ENCODE measurements at places on chromosomes 2 and 18.

DNA sequence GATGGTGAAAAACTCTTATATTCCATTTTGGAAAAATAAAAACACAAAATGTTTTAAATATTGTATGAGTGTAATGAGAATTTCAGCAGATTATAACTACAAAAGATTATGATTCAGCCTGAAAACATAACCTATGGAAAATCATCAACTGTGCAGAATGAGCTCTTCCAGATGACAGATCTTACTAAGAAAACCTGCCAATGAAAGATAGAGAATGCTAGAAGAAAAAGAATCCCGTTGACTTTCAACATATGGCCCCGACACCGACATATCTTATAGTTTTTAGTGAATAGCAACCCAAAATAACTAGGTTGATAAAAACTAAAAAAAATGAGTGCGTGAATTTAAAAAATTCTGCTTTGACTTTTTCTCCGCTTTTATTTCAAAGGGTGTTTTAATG lies 178.0 kb downstream of the BABAM2 start:
- DNase-seq: no peak

DNA sequence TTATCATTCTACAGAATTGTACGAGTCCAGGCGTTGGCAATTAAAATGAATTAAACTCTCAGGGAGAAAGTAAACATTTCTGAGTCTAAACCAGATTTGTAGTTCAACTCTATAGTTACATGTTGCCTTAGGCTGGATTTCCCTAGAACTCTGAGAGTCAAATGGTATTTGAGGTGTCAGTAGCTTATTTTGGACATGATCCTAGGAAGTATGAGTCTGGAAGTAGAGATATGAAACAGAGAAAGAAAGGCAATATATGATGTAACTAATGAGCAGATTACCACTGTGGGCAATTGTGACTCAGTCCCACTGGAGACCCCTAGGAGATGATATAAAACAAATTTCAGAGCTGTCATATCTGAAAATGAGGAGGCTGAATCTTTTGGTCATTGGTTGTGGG lies 199.1 kb upstream of the UBE2E3 start:
- DNase-seq: no peak

DNA sequence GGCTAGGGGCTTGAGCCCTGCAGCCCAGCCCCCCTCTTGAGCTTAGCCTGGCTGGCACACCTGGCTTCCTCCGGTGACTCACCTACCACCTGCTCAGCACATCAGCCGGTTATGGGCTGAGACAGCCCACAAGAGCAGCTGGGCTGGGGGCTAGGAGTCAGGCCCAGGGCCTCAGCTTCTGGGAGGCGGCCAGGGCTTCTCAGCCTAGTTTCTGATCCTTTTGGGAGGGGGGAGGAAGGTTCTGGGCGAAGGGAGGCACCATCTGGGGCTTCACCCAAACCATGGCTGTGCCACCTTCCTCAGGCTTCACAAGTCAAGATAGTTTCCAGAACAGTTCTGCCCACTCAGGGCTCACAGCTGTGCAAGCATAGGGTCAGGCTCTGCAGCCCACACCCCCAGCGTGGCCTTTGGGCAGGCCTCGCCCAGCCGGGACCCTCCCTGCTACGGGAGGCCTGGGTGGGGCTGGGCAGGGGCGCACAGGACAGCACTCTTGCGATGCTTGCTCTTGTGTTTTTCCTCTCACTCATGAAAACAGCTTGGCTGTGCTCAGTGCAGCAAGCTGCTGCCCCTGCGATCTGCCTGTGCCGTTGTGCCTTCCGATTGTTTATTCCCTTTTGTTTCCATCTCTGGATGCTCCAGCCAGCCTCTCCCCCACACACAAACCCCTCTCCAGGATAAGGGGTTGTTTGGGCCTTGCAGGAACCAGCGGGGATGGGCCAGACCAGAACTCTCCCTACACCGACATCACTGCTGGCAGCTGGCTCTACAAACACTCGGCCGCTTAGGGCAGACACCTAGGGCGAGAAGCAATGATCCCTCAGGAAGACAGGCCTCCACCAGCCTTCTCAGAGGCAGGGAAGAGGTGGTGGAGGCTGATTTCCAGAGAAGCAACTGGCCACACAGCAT lies 26.1 kb upstream of the SEMA4C start:
- no peak for DNase-seq

GRCh38 chr2:231904161-231904611 lies 22.0 kb downstream of the NPPC start:
- no peak for DNase-seq

DNA sequence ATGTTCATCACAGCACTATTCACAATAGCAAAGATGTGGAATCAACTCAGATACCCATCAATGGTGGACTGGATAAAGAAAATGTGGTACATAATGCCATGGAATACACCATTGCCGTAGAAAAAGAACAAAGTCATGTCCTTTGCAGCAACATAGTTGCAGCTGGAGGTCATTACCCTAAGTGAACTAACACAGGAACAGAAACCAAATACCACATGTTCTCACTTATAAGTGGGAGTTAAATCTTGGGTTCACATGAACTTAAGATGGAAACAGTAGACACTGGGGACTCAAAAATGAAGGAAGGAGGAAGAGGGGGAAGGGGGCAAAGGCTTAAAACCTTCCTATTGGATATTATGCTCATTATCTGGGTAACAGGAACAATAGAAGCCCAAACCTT lies 228.1 kb upstream of the RAB6C start:
- no peak for DNase-seq

GRCh38 chr2:117801826-117802225 lies 12.7 kb upstream of the DDX18 start:
- no peak for DNase-seq

GRCh38 chr2:10322973-10323372 lies 20.3 kb downstream of the HPCAL1 start:
- DNase-seq: no peak

GRCh38 chr18:49412679-49413078 lies 47.8 kb downstream of the DYM start:
- DNase-seq: no peak

- DNase-seq: no peak
These were observed 84.4 kb downstream of the DPP10 start for GRCh38 chr2:114526841-114527240.

- no peak for DNase-seq
These were observed 50.2 kb upstream of the EML4 start for GRCh38 chr2:42118754-42119569.

Data from activated CD4-positive, alpha-beta T cell treated with anti-CD3 and anti-CD28 coated beads for 24 hours (primary cell).